CD4-positive, CD25-positive, alpha-beta regulatory T cell (primary cell): ENCODE measurements at places on chromosomes 6 and 20.

DNA sequence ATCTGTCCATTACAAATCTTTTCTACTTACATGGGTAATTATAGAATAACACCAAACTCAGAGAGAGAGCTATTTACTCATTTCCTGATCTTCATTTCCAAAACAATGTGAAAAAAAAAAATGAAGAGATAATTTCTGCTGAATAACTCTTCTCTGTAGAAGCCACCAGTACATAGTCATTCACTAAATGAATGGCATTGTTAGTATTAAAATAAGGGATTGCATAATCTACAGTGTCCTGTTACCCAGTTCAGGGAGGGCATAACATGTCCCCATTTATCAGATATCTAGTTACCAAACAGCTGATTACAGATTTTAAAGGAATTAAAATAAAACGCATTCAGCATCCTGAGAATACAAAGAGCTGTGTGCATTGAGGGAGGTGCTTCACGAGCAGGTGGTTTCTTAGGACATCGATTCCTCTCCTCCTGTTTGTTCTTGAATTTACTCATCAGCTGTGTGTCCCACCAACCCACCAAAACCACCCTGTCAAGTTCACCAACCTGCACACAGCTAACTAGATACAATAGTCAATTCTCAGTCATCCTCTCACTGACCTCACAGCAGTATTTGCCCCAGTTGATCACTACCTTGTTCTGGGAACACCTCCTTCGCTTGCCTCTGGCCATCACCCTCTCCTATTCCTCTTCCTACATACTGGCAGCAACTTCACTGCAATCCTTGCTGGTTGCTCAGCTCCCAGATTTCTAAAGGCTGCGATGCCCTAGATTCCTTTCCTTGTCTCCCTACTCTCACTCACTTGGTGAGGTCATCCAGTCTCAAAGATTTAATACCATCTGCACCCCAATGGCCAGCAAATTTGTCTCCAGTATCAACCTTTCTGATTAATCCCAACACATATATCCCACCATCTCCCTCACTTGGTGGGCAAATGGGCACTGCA, 18.7 kb downstream of the CNKSR3 start:
- no peaks in the 10 kb centered on the region for H3K36me3 ChIP-seq
- H3K4me3 ChIP-seq = no peak overlapping the region
- H3K27me3 ChIP-seq = no peaks in the 10 kb centered on the region
- DNase-seq = no peak

- peak overlapping the region; percentile 93 for H3K4me3 ChIP-seq
- peak overlapping the region; percentile 87 for H3K27ac ChIP-seq
- peak; percentile 95 for DNase-seq
- no peaks in the 10 kb centered on the region for H3K36me3 ChIP-seq
- peaks cover 30% of the 10 kb centered on the region for H3K4me1 ChIP-seq
Observed at GRCh38 chr6:26183581-26184366, 96.5 kb downstream of the HFE start.

GRCh38 chr20:29874476-29875202, 1382.8 kb upstream of the DEFB115 start:
- peaks cover 4% of the 10 kb centered on the region for H3K4me1 ChIP-seq
- H3K27me3 ChIP-seq = no peaks in the 10 kb centered on the region
- no peak overlapping the region for H3K27ac ChIP-seq
- H3K36me3 ChIP-seq = no peaks in the 10 kb centered on the region
- DNase-seq = no peak

DNA sequence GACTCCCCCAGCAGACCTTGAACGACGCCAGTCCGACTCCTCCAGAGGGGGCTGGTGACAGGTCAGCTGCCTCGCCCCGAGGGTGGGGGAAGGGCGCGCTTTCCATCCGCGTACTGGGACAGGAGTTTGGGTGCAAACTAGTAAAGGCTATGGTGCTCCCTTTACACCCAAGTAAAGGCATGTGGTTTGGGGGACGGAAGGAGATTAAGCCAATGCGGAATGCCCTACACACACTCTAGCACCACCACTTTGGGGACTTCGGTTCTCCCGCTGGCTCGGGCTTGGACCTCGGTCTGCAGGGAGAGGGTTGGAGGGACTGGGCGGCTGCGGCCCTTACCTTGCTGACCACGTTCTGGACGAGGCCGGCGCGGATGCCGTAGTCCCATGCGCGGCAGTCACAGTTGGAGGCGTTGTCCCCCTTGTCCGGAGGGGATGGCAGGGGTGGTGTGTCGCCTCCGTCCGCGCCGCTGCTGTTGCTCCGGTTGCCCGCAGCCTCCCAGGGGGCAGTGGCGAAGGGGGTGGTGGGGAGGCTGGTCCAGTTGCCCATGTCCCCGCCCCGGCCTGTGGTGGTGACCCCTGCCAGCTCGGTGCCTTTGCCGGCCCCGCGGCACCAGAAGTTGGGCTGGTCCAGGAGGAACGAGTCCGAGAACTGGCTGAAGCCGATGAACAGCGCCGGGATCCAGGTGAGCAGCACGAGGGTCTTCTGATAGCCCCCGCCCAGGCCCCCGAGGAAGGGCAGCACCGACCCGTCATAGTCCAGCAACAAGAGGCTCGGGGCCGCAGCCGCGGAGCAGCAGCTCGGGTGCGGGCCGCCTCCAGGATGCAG, 1.1 kb downstream of the SLC22A23 start:
- peak overlapping the region; percentile 26 for H3K4me3 ChIP-seq
- no peaks in the 10 kb centered on the region for H3K36me3 ChIP-seq
- peaks cover 33% of the 10 kb centered on the region for H3K27me3 ChIP-seq

DNA sequence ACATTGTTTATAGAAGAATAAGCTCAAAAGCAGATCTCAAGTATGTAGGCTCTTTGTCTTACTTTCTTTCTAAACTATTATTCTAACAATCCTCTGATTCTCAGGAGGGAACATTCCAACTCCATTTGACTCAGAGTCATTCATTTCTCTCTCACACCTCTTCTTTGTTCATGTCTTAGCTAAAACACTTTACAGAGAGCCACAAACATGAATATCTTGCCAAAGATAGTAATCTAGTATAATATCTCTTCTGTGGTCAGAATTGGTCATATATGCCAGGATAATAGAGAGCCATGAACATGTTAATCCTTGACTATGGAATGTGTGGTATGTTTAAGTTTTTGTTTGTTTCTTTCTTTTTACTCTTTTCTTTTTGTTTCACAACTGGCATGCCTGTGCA, 456.0 kb upstream of the PTCHD4 start:
- H3K27ac ChIP-seq = no peak overlapping the region
- no peak for DNase-seq
- no peaks in the 10 kb centered on the region for H3K36me3 ChIP-seq
- H3K27me3 ChIP-seq = no peaks in the 10 kb centered on the region
- H3K4me3 ChIP-seq = no peak overlapping the region

DNA sequence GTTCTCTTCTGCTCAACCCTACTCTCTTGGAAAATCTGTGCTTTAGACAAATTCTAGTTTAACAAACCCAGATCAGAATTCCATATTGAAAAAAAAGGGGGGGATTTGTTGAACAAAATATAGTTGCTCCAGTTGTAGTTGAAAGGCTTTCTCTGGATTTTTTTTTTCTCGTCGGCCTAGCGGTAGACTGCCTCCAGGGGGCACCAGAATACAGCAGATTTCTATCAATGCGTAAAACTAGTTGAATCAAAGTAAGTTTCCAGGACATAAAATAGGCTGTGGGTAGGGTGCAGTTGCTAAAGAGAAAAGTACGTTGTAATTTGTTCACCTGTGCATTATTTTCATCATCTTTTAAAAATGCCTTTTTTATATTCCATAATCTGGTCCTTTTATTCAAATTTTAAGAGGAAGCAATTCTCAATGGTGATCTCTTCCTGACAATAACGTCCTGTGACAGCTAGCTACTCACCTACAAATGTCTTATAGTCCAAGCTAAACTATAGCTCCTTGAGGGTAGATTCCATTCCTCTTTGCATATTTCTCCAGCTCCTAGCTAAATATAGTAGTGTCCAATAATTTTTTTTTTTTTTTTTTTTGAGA, 105.4 kb downstream of the PERP start:
- no peaks in the 10 kb centered on the region for H3K36me3 ChIP-seq
- peak; percentile 65 for DNase-seq
- H3K27me3 ChIP-seq = no peaks in the 10 kb centered on the region
- no peaks in the 10 kb centered on the region for H3K4me1 ChIP-seq

- no peak overlapping the region for H3K27ac ChIP-seq
- no peaks in the 10 kb centered on the region for H3K36me3 ChIP-seq
- H3K4me1 ChIP-seq = no peaks in the 10 kb centered on the region
- H3K27me3 ChIP-seq = no peaks in the 10 kb centered on the region
- H3K4me3 ChIP-seq = no peak overlapping the region
Observed at GRCh38 chr6:145427232-145427631, 308.1 kb downstream of the EPM2A start.

- H3K36me3 ChIP-seq = no peaks in the 10 kb centered on the region
- no peak overlapping the region for H3K4me3 ChIP-seq
- no peak overlapping the region for H3K27ac ChIP-seq
- no peaks in the 10 kb centered on the region for H3K4me1 ChIP-seq
Observed at GRCh38 chr6:134706806-134707205, 243.1 kb downstream of the ALDH8A1 start.

DNA sequence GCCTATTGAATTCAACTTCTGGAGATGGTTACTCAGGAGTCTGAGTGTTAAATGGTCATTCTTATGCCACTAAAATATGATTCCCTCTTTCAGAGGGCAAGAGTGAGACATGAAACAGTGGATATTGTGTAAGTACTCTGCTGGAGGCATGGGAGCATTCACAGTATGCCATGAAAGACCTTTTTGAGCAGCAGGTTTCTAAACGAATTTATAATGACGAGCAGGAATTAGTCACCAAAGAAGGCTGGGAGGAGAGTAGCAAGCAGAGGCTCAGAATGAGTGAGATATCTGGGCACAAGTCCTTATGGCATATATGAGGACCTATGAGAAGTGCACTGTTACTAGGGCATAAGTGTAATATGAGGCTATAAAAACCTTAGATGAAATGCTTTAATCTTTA, 10.9 kb upstream of the MYB start:
- H3K27ac ChIP-seq = no peak overlapping the region
- H3K27me3 ChIP-seq = no peaks in the 10 kb centered on the region
- peak; percentile 42 for DNase-seq
- H3K36me3 ChIP-seq = no peaks in the 10 kb centered on the region
- H3K4me1 ChIP-seq = no peaks in the 10 kb centered on the region

- H3K27ac ChIP-seq = no peak overlapping the region
- H3K4me1 ChIP-seq = no peaks in the 10 kb centered on the region
- DNase-seq = no peak
- H3K36me3 ChIP-seq = no peaks in the 10 kb centered on the region
- H3K4me3 ChIP-seq = no peak overlapping the region
Observed at GRCh38 chr6:161772176-161772575, 498.3 kb upstream of the AGPAT4 start.

- H3K36me3 ChIP-seq = no peaks in the 10 kb centered on the region
- no peak for DNase-seq
- H3K4me3 ChIP-seq = no peak overlapping the region
- no peaks in the 10 kb centered on the region for H3K4me1 ChIP-seq
- H3K27me3 ChIP-seq = peaks cover 5% of the 10 kb centered on the region
Observed at GRCh38 chr20:49349694-49350252, 71.9 kb upstream of the ZNFX1 start.

GRCh38 chr6:34667481-34668238, 28.9 kb downstream of the ILRUN start:
- H3K4me1 ChIP-seq = peaks cover 61% of the 10 kb centered on the region
- H3K27me3 ChIP-seq = no peaks in the 10 kb centered on the region
- no peak overlapping the region for H3K4me3 ChIP-seq

DNA sequence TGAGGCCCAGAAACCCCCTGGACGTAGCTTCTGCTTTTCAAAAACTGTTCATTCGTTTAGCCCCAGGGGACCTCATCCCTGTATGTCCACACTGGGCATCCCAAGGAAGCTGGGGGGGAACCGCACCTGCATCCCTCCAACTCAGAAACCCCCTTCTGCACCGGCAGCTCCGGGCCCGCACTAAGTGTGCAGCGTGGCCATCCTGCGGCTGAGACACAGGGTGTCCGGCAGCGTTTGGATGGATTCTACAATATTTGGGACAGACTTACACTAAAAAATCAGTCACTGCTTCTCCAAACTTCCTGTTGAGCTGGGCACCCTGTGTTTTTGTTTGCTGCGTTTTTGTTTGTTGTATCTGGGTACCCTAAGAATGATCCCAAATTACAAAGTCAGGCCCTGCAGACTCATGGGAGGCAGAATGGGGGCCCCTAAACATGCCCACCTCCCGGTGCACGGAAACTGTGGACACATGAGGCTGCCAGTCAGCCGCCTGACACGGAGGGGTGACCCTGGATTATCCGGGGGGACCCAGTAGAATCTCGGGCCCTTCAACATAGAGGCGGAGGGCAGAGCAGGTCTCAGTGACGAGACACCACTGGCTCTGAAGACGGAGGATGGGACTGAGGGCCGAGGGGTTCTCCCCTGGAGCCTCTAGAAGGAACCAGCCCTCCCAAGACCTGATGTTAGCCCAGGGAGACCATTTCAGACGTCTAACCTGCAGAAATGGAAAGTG, 88.2 kb upstream of the BHLHE23 start:
- H3K4me3 ChIP-seq = no peak overlapping the region
- no peak overlapping the region for H3K27ac ChIP-seq
- no peak for DNase-seq
- H3K4me1 ChIP-seq = no peaks in the 10 kb centered on the region
- no peaks in the 10 kb centered on the region for H3K27me3 ChIP-seq

GRCh38 chr20:33158637-33159385, 9.1 kb upstream of the BPIFA2 start:
- H3K27ac ChIP-seq = no peak overlapping the region
- no peaks in the 10 kb centered on the region for H3K36me3 ChIP-seq
- no peaks in the 10 kb centered on the region for H3K27me3 ChIP-seq
- H3K4me1 ChIP-seq = no peaks in the 10 kb centered on the region

GRCh38 chr6:22399693-22400092, 102.9 kb upstream of the PRL start:
- H3K4me1 ChIP-seq = no peaks in the 10 kb centered on the region
- no peaks in the 10 kb centered on the region for H3K36me3 ChIP-seq
- H3K27me3 ChIP-seq = no peaks in the 10 kb centered on the region
- DNase-seq = no peak
- H3K4me3 ChIP-seq = no peak overlapping the region

DNA sequence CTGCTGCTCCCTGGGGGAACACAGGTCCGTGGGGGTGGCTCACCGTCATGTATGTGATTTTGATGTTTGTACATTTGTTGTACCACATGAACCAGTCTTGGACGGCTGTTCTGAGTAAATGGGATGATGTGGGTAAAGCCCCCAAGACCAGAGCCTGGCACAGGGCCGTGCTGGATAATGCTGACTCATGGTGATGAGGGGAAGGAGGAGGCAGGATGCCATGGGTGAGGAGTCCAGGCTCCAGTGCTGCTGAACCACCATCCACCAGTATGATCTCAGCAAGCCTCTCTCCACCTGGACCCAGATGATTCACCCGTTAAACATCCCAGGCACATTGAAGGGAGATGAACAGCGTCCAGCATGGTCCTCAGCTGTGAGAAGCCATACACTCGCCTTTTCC, 9.6 kb upstream of the APCDD1L start:
- no peaks in the 10 kb centered on the region for H3K36me3 ChIP-seq
- no peak overlapping the region for H3K4me3 ChIP-seq
- H3K27me3 ChIP-seq = no peaks in the 10 kb centered on the region
- no peak for DNase-seq
- H3K4me1 ChIP-seq = no peaks in the 10 kb centered on the region
